ENCODE measurements at places on chromosomes 7 and 10.

DNA sequence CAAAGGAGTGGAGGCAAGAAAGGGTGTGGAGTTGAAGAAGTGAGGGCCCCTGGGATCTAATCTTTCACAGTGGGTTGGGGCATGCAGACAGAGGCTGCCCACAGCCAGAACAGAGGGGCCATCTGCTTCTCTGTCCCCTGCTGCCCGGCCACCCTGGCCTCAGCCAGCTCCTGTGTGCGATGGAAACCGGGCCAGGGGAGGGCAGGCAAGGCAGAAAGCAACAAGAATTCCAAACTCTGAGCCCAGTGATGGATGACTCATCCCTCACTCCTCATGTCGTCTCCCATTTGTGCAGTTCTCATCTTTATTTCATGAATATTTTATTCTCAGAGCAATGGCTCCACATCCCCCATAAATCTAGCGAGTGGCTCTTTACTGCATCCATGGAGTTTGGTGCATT lies 757.1 kb downstream of the GRID1 start:
- DNase-seq = no peak

- DNase-seq = no peak
Measured at GRCh38 chr7:142956951-142957623, 5.1 kb downstream of the KEL start.

- no peak for DNase-seq
Measured at GRCh38 chr7:108307194-108307593, 149.0 kb downstream of the NRCAM start.

DNA sequence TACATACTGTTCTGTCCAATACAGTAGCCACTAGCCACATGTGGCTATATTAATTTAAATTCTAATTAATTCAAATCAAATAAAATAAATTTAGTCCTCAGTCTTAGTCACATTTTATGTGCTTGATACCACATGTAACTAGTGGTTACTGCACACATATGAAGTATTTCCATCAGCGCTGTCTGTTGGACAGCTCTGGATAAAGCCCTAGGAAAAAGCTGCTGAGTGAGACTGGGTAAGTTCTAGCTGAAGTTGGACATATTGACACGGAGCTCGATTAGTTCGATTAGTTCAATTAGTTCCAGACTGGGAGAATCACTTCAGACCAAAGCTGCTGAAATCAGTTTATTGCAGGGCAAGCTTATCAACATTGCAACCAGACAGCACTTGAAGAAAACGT lies 15.1 kb upstream of the LIPM start:
- no peak for DNase-seq

DNA sequence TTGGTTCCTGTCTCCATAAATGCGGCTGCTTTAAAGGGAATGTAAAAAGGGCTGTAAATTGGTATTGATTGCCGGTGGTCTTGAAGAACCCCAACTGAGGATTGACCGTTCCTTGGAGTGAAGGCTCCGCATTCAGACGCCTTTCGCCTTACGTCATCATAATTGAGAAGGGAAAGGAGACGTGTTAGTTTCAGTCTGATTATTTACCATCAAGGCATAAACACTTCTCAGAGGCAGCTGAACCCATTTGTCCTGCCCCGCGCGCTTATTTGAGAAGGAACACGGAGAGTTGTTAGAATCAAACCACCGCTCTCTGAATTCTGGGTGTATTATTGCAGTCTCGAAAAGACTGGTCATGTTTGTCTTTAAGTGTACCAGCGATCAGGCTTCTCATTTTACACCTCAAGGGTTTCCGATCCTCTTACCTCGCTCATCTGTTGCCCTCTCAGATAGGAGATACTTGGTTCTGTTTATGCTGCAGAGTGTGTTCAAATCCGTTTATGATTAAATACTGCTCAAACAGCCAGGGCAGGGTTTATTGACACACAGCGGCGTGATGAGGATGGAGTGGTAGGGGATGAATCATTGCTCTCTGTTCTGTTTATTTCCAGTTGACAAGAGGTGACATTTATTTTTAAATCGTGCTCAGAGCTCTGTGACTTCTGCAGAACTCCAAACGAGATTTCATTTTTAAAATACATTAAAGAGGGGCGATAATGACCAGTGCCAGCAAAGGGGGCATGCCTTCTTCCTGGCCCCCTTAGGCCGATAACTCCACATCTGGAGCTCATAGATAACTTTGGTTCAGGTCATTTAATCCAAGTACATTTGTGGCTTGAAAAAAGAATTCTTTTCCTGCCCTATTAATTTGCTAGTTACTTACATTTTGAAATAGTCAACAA lies 30.4 kb downstream of the FOXK1 start:
- no peak for DNase-seq

GRCh38 chr7:25485026-25485425 lies 256.7 kb upstream of the NPVF start:
- no peak for DNase-seq

GRCh38 chr10:60797200-60797599 lies 18.9 kb downstream of the CDK1 start:
- no peak for DNase-seq

DNA sequence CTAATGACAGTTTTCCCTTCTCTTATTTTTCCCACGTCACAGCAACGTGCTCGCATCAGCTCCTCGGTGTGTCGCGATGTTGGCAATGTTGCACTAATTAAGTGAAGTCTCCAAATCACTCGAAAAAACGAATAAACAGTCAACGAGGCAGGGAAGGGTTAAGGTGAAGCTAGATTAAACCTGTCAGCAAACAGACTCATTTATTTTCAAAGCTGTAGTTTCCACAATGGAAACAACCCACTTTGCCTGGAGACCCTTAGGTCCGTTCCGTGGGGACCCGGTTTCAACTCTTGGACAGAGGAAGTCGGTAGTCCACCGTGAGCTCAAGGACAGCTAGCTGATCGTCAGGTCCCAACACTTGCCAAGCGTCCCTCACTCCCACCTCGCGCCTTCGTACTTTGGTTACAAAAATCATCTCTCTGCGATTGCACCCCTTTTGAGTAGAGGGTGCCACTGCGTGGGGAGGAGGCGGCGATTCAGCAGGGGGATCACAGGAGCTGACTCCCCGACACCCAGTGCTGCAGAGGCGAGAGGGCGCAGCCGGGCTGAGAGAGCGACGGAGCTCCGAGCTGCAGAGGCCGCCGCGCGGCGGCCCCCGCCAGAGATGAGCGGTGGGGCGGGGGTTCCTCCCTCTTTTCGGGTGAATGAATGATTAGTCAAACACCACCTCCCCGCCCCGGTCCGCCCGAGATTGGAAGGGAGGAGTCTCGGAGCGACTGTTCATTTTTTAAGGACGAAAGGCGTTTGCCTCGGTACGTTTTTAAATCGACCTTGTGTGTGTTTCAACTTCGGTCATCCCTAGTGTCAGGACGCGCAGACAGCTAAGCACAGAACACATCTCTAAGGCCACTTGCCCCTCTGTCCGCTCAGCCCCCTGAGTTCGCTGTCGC lies 1.3 kb upstream of the BMPER start:
- DNase-seq = no peak

GRCh38 chr7:117827862-117828261 lies 45.4 kb downstream of the CTTNBP2 start:
- no peak for DNase-seq

- DNase-seq = no peak
Measured at GRCh38 chr7:94832051-94832450, 75.3 kb upstream of the PPP1R9A start.

DNA sequence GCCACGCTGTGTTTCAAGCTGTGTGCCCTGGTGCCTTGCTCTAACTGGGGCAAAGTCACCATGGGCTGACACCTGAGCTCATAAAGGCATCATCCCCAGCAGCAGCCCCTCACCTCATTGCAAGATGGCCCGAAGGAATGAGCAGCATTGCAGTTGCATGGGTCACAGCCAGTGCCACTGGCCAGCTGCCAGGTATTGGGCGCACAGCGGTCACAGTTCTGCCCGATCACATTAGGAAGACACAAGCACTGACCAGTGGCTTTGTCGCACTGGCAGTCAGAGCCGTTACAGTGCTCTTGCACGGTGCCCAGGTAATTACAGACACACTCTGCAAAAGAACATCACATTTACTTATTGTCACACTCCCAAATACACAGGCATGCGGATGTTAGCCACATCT lies 51.1 kb downstream of the LAMB1 start:
- DNase-seq = no peak

- no peak for DNase-seq
Measured at GRCh38 chr10:36157486-36157885, 515.4 kb upstream of the FZD8 start.

GRCh38 chr7:55094092-55094690 lies 75.4 kb downstream of the EGFR start:
- DNase-seq = no peak

- no peak for DNase-seq
Measured at GRCh38 chr10:113386005-113386404, 166.8 kb upstream of the HABP2 start.

DNA sequence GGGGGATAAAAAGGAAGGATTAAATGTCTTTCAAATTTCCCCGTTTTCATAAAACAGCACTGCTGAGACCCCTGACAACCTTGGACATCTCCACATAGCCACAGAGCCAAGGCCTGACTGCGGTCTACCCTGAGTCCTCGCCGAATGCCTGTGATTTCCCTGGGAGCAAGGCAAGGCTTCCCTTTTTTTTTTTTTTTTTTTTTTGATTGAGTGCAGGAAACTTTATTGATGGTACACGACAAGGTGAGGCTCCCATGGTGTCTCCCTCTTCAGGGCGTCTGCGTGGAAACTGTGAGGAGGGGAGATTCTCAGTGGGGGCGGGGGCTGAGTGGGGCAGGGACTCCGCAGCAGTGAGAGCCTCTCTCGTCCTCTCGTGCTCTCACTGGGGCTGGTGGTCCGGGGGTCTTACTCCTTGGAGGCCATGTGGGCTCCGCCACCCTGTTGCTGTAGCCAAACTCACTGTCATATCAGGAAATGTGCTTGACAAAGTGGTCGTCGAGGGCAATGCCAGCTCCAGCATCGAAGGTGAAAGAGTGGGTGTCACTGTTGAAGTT lies 4.2 kb upstream of the RPP38 start:
- DNase-seq = no peak

DNA sequence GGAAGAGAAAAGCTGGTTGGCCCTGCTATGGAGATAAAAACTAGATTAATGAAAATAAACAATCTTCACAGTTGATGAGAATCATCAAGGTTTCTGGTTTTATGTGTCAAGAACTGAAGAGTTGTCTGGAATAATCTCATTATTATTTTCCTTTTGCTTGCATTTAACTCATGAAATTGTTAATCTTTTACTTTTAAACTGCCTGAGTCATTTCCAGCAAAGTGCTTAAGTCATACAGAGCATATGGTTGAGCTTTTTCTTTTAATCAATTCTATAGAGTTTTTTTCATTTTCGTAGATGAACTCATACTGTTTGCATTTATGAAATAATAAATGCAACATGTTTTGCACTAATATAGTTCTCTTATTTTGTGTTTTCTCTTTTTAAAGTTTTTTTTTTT lies 747.9 kb downstream of the NXPH1 start:
- no peak for DNase-seq

DNA sequence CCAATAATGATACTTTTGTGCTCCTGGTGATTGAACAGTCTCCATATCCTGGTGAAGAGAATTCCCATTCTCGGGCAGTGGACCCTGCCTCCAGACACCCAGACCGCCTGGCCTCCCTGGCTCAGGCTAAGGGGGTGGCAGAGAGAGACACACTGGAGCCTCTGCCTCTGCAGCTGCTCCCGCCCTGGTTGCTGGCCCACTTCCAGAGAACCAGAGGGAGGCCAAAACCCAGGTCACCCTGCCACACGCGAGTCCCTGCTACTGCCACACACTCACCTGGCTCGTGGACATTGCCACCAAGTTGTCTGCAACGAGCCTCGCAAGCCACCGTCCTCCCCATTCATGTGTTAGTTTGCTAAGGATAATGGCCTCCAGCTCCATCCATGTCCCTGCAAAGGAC lies 221.8 kb downstream of the HPSE2 start:
- DNase-seq = no peak

- DNase-seq = no peak
Measured at GRCh38 chr7:107694386-107694785, 33.8 kb downstream of the SLC26A4 start.

DNA sequence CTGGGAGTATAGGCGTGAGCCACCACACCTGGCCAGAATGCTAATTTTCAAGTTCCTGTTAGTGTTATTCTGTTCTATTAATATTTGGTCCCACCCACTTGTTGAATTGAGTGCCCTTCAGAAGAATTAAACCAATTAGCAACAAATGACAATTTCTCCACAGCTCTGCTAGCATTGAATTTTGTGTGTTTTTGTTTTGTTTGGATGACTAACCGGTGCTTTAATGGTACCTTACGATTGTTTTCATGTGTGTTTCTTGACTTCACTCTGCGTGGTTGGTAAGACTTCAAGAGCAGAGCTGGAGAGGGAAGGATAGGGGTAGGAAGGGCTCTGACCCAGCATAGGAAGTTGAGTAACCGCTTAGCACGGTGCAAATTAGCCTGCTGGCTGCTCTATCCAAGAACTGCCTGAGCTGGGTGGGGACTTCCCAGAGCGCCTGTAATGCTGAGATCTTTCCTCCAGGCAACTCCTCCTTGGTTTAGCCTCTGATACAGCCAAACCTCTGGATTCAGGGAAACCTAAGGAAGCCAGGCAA lies 4.6 kb downstream of the ARPC1B start:
- no peak for DNase-seq

- DNase-seq = no peak
Measured at GRCh38 chr7:154383045-154383444, 330.8 kb downstream of the DPP6 start.

DNA sequence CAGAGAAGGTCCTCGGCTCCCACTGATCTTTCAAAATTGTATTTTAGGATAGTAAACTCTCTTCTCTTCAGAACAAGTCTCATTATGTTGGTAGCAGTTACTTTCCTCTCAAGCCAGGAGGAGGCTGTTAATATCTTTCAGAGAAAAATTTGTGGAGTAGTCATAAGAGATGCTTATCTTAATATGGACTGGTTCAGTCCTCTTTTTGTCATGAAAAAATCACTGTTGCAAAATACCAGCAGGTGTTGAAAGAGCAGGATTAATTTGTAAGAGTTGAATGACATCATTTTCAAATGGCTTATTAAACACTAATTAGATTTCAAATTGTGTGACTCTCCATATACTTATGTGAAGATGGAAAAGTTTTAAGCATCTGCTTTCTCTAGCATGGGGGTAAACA lies 662.5 kb downstream of the POM121L12 start:
- DNase-seq = no peak

GRCh38 chr10:51748959-51749358 lies 49.6 kb upstream of the CSTF2T start:
- DNase-seq = no peak

DNA sequence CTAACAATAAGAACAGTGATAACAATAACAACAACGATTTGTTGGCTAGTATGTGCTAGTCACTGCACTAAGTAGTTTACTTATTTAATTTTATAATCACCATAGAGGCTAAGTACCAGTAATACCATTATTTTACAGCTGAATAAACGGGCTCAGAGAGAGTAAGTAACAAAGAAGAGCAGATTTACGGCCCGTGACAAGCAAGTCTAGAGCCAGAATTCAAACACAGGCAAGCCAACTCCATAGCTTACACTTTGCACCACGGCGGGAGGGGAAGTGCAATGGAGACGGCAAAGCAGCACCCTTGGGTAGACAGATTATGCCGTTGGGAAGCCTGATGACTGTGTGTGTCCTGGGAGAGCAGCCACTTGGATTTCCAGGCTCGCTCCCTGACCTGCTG lies 1.2 kb upstream of the OR6V1 start:
- no peak for DNase-seq
